Effector memory CD8-positive, alpha-beta T cell (primary cell): ENCODE measurements at places on chromosomes 3 and 15.

- DNase-seq, result no peak
These were observed 10.7 kb downstream of the GCNT3 start for GRCh38 chr15:59622289-59622688.

- DNase-seq, result no peak
These were observed 55.2 kb upstream of the CNTN6 start for GRCh38 chr3:1037631-1038030.

GRCh38 chr3:59688636-59689035 is 638.8 kb upstream of the CFAP20DC start:
- no peak for DNase-seq

- DNase-seq, result no peak
These were observed 540.5 kb downstream of the GRM7 start for GRCh38 chr3:7401418-7401817.

GRCh38 chr3:9331171-9331570 is 31.7 kb upstream of the THUMPD3 start:
- DNase-seq, result no peak

DNA sequence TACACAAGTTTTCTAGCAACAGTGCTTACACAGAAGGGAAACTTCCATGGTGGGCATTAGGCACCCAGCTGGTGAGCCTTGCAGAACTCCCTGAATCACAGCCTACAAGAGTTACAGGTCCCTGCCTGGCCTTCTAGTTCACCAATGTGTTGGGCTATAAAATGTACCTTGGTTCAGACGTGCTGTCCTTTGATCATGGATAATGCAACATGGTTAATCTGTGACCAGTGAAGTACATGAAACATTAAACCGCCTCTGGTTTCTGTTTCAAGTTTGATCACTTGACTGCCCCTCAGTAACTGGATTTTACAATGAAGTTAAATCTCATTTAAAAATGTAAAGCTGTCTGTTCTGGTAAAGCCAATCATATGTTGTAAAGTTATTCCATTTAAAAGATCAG is 51.8 kb downstream of the FMN1 start:
- DNase-seq, result no peak

DNA sequence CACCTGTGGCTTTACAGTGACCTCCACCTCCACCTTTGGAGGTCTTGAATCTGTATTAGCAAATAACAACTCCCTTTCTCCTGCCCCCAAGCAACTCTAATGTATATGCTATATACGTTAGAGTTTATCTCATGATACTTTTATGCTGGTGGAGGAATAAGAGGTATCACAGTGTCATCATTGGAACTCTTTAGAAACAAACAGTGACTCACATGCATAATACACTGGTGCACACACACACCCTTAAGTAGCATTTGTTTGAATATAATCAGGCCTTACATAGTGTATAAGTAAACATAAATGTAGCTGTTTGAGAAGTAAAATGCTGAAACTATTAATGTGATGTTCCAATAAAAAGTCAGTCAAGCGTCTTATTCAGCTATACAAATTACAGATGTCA is 280.2 kb upstream of the C2CD4B start:
- no peak for DNase-seq

- no peak for DNase-seq
These were observed 275.4 kb downstream of the NFKBIZ start for GRCh38 chr3:102124704-102125103.

GRCh38 chr3:27713078-27713423 is 9.1 kb downstream of the EOMES start:
- no peak for DNase-seq

GRCh38 chr15:99635145-99635544 is 69.4 kb downstream of the MEF2A start:
- no peak for DNase-seq

DNA sequence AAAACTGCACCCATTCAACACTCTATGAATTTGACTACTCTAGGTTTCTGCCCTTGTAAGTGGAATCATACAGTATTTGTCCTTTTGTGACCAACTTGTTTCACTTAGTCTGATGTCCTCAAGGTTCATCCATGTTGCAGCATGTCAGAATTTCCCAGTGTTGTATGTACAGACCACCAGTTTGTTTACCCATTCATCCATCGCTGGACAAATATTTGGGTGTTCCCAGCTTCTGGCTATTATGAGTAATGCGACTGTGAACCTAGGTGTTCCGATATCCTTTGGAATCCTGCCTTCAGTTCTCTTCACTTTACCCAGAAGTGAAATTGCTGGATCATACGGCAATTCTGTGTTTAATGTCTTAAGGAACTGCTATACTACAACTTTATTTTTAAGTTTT is 12.6 kb downstream of the RPL32 start:
- DNase-seq, result no peak
